ENCODE measurements at places on chromosomes 6 and 20. TPM values are rescaled to one million over a fixed set of nuclear protein-coding genes. Genes with fewer than 3 reads are reported as not detected.

Gene GSTA1
- 3.1 TPM for polyA plus RNA-seq

Gene DPPA5
- polyA plus RNA-seq, result not detected

Gene CTAGE9
- polyA plus RNA-seq, result not detected

Gene RGS17
- 1.1 TPM for polyA plus RNA-seq

Gene FOXQ1
- polyA plus RNA-seq, result 8.7 TPM

Gene IL20RA
- polyA plus RNA-seq, result 5.2 TPM

Gene IDH3B
- polyA plus RNA-seq, result 89.2 TPM

Gene SLPI
- polyA plus RNA-seq, result 1,481 TPM

Gene GMDS
- 42.4 TPM for polyA plus RNA-seq
